Hepatic stellate cell (primary cell): ENCODE measurements at places on chromosomes 13 and 19.

- no peak for DNase-seq
Observed at GRCh38 chr13:35964863-35965180, 166.4 kb downstream of the DCLK1 start.

DNA sequence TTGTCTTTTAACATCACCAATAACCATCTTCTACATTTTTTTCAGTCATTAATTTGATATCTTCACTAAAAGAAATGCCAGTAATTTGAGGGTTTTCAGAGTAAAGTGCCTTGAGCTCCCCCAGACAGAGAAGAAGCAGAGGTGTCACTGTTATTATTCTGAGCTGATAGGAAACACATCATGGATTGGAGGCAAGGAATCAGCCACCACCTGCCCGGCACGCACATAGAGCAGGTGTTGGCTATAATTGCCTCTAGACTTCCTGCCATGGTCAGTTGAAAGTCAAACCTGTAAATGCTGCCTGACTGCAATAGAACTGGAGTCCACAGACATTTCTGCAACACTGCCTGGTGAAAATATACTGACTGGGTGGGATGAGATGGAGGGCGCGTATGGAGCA is 776.6 kb downstream of the UQCRFS1 start:
- no peak for DNase-seq

DNA sequence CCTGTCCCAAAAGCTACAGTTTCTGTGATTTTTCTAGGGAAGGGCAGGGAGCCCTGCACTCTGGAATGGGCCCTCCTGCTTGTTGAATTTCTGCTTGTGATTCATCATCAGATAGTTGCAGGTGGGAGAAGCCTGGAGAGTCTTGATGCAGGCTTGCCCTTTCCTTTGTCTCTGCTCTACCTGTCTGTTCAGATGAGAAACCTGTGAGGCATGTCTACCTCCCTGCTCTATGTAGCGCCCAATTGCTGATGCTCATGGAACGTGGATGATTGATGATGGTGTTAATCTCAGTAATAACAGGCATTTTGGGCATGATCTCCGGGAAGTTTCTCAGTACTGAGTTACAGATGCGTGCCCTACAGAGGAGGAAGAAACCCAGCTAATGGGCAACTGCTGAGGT is 10.9 kb upstream of the CBY2 start:
- DNase-seq = no peak

DNA sequence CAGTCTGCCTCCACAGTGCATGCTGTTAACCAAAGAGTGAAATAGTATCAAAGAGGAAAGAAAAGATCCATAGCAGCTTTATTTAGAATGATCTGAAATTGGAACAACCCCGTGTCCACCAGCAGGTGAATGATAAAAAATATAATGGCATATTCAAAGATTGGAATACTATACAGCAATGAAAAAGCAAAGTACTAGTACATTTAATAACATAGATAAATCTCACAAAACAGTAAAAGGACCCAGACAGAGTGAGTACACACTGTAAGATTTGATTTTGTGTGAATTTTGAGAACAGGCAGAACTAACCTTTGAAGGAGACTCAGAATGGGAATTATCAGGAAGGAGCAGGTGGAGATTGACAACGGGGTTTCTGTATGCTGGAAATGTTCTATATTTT is 837 bp upstream of the CD209 start:
- DNase-seq = no peak

- DNase-seq = no peak
Observed at GRCh38 chr13:96821381-96821780, 172.9 kb downstream of the OXGR1 start.

DNA sequence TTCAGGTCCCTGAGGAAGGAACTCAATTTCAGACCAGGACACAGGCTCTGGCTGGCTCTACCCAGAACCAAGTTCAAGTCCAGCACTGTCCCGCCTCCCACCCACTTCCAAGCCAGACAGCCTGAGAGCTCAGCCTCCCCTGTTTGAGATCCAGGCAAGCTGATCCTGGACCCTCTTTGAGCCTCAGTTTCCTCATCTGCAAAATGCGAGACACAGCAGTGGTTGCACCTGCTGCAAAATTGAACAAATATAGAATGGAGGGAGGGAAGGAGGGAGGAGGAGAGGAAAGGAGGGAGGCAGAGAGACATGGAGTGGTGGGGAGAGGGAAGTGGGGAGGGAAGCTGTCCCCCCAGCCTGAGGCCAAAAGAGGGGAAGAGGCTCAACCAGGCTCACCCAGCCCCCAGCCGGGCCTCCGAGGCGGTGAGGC is 751 bp downstream of the TMEM221 start:
- DNase-seq = no peak

GRCh38 chr13:114234266-114234644 is 442 bp upstream of the CDC16 start:
- DNase-seq = no peak

DNA sequence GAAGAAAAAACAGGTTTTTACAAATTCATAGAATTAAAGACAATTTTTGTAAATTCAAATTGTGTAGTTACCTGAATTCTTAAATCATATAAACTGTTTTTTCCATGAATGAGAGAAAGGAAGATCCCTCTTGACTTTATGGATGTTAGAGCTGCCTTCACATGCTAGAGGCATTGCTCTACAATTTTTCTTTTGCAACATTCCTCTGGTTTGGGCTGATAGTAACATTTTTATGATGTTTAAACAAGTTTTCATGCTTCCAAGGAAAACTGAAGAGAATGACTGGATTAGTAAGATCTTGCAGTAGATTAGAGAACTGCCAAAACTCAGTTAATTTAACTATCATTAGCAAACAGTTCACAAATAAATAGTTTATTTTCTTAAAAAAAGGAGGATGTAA is 250.6 kb downstream of the GPC6 start:
- DNase-seq = no peak

DNA sequence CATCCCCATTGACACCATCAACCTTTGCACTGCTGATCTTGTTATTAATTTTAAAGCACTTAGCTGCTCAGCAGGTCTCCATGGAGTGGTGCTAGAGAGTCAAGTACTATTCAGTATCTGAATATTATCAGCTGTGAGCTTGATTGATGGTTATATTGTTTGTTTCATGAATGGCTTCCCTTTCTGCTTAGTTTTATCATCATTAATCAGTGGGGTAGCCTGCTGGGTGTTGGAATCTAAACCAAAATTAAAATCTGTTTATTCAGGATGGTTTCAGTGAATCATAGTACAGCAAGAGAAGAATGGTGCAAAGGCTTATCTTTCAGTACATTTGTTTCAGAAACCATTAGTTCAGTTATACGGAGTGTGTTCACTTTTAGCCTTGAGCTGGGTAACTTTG is 42.5 kb upstream of the SCEL start:
- DNase-seq = no peak

DNA sequence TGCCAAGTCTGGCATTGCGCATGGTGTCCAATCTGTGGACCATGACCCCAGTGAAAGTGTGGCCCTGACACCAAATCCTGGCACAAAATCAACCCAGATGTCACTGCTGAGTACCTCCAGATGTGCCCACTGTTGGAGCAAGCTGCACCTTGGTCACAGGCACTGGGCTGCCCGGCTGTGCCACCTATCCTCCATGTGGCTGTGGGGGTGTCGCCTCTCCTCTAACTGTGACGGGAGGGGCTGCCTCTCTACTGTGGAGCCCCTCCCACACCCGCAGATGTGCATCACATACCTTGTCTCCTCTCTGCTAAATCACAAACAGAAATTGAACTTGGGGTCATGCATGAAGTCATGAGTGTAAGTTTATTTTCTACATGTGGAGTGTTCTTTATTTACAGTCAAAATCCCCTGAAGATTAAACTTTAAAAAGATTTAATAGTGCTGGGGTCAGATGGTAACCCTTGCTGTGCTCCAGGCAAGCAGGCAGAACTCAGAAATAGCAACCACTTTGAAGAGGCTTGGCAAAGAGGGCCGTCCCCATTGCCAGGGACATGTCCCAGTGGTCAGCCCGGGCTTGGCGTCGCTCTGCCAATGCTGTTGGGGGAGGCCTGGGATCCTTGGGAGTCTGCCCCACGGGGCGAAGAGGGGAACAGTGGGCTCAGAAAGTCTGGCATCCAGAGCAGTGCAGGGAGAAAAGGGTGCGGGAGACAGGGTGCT is 46.4 kb upstream of the ZNF536 start:
- no peak for DNase-seq

DNA sequence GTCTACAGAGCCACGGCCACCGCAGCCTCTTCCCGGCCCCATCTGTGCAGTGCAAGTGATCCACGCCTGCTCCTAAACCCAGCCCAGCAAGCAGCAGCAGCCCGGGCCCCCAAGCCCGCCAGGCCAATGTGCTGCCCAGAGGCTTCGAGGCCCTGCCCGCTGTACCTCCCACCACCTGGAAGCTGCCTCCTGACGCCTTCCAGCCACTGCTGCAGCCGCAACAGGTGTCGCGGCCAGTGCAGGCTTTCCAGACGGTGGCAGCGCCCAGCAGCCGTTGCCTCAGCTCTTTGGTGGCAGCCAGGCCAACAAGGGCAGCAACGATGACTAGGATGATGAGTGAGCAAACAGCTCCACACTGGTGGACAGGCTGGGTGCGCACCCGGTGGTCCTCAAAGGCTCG is 50.2 kb upstream of the TPM4 start:
- DNase-seq = no peak

DNA sequence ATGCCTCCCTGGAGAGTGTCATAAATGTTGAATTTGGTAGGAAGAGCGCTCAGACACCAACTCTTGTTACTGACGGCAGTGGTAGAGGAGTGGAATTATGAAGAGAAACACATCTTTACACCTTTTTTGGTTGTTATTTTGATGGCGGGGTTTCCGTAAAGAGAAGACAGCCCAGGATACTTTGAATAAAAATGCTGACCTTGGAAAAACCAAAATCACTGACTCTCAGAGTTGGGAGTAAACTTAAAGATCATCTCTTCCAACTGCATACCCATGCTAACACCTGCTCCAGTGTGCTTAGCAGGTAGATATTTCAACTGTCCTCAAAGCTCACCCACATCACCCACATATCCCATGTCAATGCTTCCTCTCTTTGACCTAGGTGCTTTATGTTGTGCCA is 498.6 kb downstream of the LIG4 start:
- no peak for DNase-seq

DNA sequence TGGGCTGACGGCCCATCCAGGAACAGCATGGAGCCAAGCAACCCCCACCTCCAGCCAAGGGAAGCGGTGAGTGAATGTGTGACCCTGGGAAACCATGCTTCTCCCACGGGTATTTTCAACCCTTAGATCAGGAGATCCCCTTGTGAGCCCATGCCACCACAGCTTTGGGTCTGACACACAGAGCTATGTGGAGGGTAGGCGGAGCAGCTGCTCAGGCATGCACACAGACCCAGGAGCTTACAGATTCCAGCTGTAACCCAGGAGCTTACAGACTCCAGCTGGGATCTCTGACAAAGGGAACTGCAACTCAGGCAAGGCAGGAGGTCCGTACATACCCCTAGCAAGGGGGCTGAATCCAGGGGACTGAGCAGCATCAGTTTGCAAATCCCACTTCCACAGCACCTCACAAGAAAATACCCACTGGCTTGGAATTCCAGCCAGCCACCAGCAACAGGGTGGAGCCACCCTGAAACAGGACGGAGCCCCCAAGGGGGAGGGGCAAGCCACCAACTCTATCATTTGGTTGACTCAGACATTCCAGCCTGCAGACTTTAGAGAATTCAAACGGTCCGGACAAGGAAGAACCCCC is 40.8 kb upstream of the RFXAP start:
- peak; percentile 19 for DNase-seq

GRCh38 chr13:39818953-39819352 is 163.5 kb downstream of the COG6 start:
- DNase-seq = no peak

DNA sequence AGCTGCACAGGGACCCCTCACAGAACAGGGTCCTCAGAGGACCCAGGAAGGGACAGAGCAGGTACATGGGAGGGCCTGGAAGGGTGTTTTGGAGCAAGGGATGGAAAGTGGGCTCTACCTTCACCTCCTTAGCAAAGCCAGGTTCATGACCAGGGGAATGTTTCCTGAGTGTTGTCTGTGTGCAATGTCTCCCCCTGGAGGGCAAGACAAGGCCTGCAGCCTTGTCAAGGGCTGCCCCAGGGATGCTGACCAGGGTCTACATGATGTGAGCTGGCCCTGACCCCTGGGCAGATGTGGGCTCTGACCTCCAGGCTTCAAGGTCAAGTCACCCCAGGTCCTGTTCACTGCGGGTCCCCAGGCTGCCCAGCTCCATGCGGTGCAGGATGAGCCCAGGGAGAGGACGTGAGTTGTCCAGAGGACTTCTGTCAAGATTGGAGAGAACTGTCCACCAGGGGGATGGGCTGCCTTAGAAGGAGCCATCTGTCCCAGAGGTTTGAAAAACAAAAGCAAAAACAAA is 1.0 kb upstream of the CEACAM1 start:
- DNase-seq = peak; percentile 68

DNA sequence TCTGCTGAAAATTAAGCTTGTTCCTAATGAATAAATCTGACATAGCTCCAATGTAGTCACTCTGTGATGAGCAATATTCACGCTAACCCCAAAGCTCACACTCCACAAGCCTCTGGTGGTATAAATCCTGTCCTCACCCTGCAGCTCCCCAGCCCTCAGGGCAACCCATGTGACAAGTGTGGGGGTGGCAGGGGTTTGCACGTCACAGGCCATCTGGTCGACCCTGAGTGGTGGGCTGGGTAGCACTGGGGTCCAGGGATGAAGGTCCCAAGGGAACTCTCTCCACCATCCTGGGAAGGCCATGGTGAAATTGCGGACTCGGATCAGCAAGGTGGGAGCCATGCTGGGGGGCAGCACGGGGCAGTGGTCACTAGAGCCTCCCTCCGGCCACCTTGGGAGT is 100.0 kb upstream of the SOX1 start:
- no peak for DNase-seq

- no peak for DNase-seq
Observed at GRCh38 chr13:80030491-80030890, 310.4 kb downstream of the SPRY2 start.

GRCh38 chr13:32616883-32617511 is 30.7 kb downstream of the PDS5B start:
- no peak for DNase-seq

DNA sequence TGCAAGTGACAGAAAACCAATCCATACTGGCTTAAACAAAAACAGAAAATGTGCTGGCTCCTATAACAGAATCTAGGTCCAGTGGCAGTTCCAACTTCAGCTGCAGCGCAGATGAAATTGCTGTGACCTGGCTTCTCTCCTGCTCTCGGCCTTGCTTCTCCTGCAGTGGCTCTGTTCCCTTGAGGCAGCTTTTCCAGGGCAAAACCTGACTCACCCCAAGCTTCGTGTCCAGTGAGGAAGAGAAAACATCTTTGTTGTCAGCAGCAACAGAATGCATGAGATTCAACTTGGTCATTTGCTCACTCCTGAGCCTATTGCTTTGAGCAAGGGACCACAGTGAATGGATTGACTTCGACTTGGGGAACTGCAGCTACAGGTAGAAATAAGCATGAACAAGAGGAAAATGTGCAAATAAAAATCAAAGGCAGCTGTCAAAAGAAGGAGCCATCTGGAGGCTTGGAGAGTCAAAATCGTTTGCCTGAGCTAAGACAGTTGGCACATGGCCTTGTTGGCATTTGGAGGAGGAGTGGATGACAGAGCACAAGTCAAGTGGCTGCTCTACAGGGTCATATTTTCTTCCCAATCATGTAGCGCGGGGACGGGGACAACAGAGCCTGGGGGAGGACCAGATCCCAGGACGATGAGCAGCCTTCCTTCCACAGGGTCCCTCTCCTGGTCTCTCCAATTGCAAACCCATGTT is 523.4 kb downstream of the FGF9 start:
- DNase-seq = no peak
